Activated CD4-positive, CD25-positive, alpha-beta regulatory T cell treated with anti-CD3 and anti-CD28 coated beads, Interleukin-2, amount 50 U/mL, for 24 hours (primary cell): ENCODE measurements at places on chromosomes 6 and 20.

GRCh38 chr6:45498591-45498990 lies 120.9 kb upstream of the SUPT3H start:
- ATAC-seq, result no peak

DNA sequence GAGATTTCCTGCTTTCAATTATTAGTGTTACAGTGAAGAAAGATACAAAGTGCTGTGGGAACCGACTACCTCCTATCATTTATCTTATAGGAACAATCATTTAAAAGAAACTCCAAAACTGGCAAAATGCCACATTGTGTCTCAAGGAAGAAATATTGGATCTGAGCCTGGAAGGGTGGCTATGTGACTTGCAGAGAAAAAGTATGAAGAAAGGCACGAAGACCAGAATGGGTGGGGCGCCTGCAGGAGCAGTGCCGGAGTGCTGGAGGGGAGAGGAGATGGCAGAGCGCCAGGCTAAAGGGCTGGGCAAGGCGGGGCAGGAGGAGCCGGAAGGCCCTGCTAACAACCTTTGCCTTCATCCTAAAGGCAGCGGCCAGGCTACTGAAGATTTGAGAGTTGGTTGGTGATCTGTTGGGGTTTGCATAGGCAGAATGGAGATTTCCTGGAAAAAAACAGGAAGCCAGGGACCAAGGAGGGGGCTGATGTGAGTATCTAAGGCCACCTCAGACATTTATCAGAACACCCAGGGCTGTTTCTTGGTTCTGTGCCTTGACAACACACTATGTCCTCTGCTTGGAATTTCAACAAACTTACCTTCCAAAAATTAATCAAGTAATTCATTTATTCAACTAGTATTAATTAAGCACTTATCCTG lies 125.6 kb downstream of the MAFB start:
- ATAC-seq, result no peak

GRCh38 chr6:106924694-106925523 lies 49.6 kb downstream of the CD24 start:
- ATAC-seq, result no peak

DNA sequence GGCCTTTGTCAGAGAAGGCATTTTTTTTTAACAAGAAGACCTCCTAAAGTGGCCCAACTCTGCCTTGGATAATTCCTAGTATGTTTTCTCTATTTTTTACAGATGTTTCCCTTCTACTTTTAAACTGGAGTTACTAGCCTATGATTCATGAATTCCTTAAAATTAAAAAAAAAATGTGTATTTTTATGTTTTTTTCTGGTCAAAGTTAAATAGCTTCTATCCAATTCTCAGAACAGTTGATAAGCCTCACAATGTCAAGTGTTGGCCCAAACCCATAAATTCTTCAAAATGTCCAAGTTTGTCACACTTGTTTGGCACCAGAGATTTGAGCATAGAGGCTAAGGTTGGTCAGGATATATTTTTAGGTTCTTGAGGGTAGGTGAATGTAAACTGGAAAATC lies 64.0 kb downstream of the JAG1 start:
- ATAC-seq, result no peak

GRCh38 chr6:44105146-44105545 lies 22.1 kb downstream of the MRPL14 start:
- no peak for ATAC-seq

- ATAC-seq, result peak; percentile 57
Measured at GRCh38 chr6:15879371-15880261, 216.8 kb upstream of the DTNBP1 start.

- ATAC-seq, result no peak
Measured at GRCh38 chr20:8153281-8153908, 21.3 kb downstream of the PLCB1 start.

DNA sequence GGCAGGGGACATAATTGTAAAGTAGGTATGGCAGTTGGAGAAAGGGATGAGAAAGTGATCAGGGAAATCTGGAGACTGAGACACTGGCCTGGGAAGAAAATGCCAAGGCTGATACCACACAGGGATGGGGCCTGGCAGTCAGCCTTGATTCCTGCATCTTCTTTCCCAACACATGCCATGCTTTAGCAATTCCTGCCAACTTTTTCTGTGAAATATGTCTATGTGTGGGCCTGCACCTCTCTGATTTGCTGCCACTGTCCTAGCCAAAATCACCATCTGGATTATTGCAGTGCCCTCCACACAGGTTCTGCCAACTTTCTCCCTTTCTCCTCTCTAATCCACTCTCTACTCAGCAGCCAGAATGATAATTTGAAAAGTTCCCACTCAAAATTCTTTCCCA lies 759.8 kb upstream of the CITED2 start:
- no peak for ATAC-seq

- no peak for ATAC-seq
Measured at GRCh38 chr20:38294076-38294591, 9.8 kb upstream of the BPI start.

GRCh38 chr20:38809942-38810341 lies 4.4 kb downstream of the PPP1R16B start:
- ATAC-seq, result no peak
